ENCODE measurements at places on chromosomes 6 and 20.

GRCh38 chr6:73791336-73791735 lies 95.3 kb downstream of the CD109 start:
- DNase-seq: no peak

- DNase-seq: peak; percentile 85
Observed at GRCh38 chr20:64038565-64039292, 2.7 kb downstream of the C20orf204 start.

DNA sequence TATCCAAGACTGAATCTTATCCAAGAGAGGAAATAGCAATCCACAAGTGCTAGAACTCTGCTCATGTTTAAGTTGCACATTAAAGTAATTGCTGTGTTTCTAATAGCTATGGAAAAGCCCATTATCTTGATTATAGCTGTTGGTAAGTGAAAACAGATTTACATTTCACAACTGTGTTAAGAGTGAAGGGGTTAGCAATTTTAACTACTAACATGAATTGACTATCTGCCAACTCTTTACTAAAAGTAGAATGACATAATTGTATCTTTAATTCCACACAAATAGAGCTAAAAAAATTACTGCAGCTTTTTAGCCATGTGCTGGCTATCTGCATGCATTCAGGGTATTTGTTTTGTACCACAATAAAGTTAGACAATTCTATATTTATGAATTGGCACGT lies 277.9 kb upstream of the IRAK1BP1 start:
- DNase-seq: no peak

- peak; percentile 37 for DNase-seq
Observed at GRCh38 chr6:34912715-34913464, 23.8 kb downstream of the ANKS1A start.

DNA sequence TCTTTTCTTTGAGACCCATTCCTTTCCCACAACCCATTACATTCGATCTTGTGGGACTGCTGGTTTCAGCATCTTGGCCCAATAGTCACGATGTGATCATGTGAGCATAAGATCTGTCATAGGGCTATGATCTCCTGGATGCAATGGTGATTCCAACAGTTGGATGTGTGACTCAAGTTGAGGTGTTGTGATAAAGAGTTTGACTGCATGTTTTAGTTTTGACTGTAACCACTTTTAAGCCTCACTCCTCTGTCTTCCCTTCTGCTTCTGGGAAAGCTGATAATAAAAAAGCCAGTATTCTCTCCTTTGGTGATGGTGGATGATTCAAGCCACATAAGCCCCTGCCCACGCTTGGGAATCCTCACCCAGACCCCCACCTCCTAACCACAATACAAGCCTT lies 117.0 kb upstream of the ASCC3 start:
- DNase-seq: no peak

- DNase-seq: no peak
Observed at GRCh38 chr6:140661691-140662090, 1287.2 kb upstream of the CITED2 start.
